ENCODE measurements at places on chromosomes 1 and 21.

- no peak for DNase-seq
Measured at GRCh38 chr1:26496861-26497260, 24.6 kb downstream of the HMGN2 start.

GRCh38 chr1:218931324-218931723 lies 242.4 kb upstream of the LYPLAL1 start:
- no peak for DNase-seq

DNA sequence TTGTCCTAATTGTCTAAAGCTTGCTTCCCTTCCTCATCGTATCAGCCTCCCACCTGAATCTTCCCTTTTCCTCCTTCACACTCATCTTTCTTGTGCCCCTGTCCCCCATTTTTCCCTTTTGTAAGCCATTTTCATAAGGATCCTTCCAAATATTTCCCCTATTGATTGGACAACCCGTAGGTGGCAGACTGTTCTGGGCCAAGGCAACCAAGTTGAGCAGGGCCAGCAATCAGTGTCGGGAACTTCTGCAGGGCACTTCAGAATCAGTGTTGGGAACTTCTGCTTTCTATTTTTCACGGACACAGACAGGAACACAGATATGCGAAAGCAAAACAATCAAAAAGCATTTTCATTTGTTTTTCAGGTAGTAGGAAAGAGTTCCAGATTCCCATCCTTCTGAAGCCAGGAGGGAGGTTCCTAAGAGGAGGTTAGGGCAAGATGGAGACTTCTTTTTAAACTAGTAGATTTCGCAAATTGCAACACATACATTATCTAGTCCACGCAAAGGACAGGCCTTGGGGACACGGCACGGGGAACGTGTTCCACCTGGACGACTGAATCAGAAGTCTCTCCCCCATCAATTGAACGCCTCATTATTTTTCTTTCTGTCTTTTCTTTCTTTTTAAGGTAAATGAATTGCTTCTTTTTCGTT lies 691 bp upstream of the MPZL1 start:
- no peak for DNase-seq

GRCh38 chr1:150102986-150103385 lies 35.4 kb downstream of the VPS45 start:
- no peak for DNase-seq

GRCh38 chr21:45302082-45303061 lies 14.7 kb upstream of the POFUT2 start:
- DNase-seq, result peak; percentile 34

- no peak for DNase-seq
Measured at GRCh38 chr1:33898406-33898805, 34.5 kb downstream of the HMGB4 start.

- no peak for DNase-seq
Measured at GRCh38 chr1:92662048-92662447, 122.9 kb downstream of the EVI5 start.

DNA sequence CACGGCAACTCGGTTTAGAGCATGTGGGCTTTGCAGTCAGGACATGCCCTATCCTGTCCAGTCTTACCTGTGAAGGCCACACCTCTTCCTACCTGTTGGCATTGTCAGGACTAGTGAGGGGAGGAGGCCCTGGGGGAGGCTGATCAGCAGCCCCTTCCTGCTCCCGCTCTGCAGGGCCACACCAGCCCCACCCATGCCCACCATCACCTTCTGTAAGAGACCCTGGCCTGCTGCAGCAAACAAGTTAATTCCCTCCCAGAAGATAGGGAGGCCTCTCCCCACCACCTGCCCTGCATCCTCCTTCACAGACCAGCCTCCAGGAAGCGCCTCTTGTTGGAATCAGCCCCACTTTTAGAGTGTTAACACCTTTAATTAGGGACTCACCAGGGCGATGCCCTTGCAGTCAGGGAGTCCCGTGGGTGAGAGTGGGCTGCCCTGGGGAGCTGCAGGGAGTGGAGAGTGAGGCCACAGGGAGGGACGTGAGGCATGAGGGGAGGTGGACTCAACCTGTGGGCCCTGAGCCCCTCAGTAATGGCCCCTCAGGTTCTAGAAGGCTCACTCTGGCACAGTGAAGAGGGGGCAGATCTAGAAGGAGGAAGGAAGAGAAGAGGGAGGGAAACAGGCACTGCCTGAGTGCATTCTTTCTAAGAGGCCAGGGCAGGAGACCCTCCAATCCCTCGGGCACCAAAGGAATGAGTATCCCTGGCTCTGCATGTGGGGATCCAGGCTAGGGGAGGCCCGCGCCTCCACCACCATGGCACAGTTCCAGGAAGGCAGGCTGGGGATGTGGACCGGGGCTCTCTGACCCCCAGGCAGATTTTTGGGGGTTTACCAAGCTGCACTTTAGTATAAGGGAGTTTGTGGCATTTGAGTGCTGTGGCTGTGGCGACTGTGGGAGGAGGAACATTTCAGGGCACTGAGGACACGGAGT lies 8.2 kb downstream of the UMODL1 start:
- DNase-seq, result no peak

- DNase-seq, result no peak
Measured at GRCh38 chr1:58013237-58013636, 533.3 kb downstream of the OMA1 start.

GRCh38 chr1:22217811-22218460 lies 75.0 kb upstream of the WNT4 start:
- no peak for DNase-seq

DNA sequence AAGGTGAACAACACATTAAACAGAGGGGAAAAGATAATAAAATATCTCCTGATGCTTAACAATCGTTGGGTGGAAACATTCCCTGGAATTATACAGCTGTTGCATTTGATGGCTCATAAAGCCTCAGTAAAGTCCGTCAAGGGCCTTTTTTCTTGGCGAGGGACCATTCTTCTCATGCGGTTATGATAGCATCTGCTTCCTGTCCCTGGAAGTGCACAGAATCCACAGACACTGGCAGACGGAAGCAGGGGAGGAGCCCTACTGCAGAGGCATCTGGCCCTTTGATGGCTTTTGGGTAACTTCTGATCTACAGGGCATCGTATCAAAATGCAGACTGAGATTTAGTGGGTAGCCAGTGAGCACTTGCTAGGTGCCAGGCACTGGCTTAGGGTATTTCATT lies 286.9 kb downstream of the KIF26B start:
- DNase-seq, result no peak

- no peak for DNase-seq
Measured at GRCh38 chr1:180522213-180522515, 19.8 kb upstream of the ACBD6 start.

- DNase-seq, result no peak
Measured at GRCh38 chr1:82995951-82996350, 1003.0 kb downstream of the TTLL7 start.
